ENCODE measurements at places on chromosomes 5 and 9. TPM values are rescaled to one million over a fixed set of nuclear protein-coding genes. Genes with fewer than 3 reads are reported as not detected.

The ESM1 gene
- total RNA-seq = not detected

The GRAMD2B gene
- total RNA-seq = 13.5 TPM

The RFX3 gene
- 1.8 TPM for total RNA-seq

The DNM1 gene
- total RNA-seq = 131 TPM

The CBY3 gene
- total RNA-seq = 0.81 TPM

The PCDHB4 gene
- 0.13 TPM for total RNA-seq

The SPATA6L gene
- 2.1 TPM for total RNA-seq

Measured in mesangial cell (primary cell).